ENCODE measurements at places on chromosomes 5 and 9. TPM values are rescaled to one million over a fixed set of nuclear protein-coding genes. Genes with fewer than 3 reads are reported as not detected.

The SLC45A2 gene
- total RNA-seq: not detected

The TSLP gene
- not detected for total RNA-seq

The KIF3A gene
- 8.0 TPM for total RNA-seq

The SPARC gene
- total RNA-seq: 18.8 TPM

The MARCOL gene
- not detected for total RNA-seq

The PPIC gene
- total RNA-seq: 17.9 TPM

The TRIM41 gene
- total RNA-seq: 18.6 TPM

The NELFB gene
- total RNA-seq: 55.9 TPM

The CATSPER3 gene
- total RNA-seq: 0.41 TPM
